ENCODE measurements at places on chromosomes 2 and 18.

DNA sequence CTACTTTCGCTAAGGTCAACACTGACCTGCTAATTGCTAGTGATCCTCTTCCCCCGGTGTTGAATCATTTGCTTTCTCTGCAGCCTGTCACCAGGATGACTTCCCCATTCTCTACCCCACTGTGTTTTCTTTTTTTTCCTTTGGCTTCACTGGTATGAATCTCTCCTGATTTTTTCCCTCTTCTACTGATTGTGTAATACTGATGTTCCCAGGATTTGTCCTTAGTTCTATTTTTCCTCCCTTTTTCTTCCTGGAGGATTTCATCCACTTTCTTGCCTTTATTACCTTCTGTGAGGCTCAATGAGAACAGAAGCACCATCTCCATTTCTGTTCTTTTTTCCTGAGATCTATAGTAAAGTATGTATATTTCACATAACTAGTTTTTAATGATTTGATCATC is 14.1 kb upstream of the MSH2 start:
- no peak for DNase-seq

- DNase-seq: no peak
Measured at GRCh38 chr18:34695310-34695709, 14.8 kb upstream of the DTNA start.

- no peak for DNase-seq
Measured at GRCh38 chr2:176317199-176317598, 48.0 kb downstream of the MTX2 start.

GRCh38 chr2:46564350-46564749 is 85.0 kb downstream of the TMEM247 start:
- DNase-seq: no peak

- DNase-seq: no peak
Measured at GRCh38 chr2:171807119-171807518, 86.9 kb downstream of the SLC25A12 start.

DNA sequence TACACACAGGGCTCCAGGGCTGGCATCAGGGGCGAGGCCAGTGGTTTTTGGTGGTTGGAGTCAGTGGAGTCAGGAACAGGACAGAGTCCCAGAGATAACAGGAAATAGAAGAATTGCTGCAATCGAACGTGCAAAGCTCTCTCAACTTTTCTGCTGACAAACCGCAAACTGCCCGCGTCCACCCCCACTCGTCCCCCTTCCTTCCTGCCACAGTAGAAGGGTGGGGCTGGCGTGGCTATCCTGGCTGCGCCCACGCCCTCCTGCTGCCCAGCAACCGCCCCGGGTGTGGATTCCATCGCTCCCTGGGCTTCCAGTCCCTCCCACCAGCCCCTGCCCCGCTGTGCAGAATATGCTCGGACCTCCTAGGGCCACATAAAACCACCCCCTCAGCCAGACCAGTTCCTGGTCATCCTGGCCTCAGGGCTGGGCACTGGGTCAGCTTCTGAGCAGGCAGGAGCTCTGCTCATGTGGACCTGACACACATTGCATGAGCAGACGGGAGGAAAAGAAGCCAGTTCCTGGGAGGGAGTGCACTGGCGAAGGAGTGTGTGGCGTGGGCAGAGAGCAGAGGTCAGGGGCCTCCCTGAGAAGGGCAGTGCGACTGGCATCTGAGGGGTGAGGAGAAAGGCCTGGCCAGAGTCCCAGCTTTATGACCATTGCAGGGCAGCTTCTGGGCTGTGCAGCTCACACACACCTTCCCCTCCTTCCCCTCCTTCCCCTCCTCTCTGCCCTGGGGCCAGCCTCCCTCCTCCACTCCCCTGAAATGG is 85.4 kb upstream of the ATG16L1 start:
- peak; percentile 47 for DNase-seq

DNA sequence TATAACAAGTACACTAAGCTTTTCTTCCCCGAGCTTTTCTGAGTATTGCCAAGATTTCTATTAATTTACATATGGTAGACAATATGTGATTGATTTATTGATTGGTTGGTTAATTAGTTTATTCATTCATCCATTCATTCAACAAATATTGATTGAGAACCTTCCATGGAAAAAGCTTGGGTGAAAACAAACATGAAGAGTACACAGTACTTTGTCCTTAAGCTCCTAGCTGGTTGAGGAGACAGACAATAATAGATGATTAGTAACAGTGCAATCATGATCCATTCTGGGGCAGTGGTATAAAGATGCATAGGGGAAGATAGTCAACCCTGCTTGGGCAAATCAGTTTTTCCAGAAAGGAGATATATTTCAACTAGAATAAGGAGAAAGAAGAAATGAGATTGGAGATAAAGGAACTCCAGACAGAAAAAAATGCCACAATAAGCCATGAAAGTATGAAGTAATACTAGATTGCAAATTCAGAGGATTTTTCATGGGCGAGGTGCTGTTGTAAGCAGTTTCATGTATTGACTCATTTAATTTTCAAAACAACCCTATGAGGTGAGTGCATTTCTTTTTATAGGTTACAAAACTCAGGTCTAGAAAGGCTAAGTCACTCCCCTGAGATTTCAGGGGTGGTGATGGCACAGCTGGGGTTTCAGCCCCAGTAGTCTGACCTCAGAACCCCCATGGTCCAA is 129.5 kb downstream of the RND3 start:
- DNase-seq: no peak

DNA sequence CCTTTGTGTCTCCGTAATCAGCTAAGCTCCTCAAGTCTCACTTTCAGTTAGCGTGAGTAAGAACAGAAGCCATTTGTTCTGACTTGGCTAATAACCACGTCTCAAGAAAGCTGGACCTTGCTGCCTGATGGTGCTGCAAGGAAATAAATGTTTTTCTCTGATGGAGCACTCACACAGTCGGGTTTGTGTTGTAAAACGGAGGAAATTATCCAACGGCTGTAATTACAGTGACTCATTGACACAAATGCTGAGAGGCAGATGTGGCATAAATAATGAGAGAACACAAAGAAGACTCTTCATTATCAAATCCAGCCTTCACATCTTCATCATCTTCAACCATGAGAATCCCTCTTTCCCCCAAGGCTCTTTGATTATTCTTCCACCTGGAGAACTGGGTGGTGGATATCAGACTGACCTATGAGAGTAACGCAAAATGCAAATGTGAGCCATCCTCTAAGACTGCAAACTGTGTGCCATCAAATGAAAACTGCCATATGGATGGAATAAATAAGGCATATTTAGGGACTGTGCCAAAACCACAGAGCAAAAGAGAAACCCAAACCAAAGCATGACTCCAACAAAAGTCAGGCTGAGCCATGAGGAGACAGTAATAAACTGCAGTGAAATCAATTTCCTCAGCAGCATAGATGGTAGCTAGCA is 252.6 kb downstream of the RND3 start:
- DNase-seq: no peak

GRCh38 chr2:153890576-153890975 is 18.9 kb downstream of the GALNT13 start:
- no peak for DNase-seq

GRCh38 chr2:117825437-117825836 is 10.9 kb downstream of the DDX18 start:
- no peak for DNase-seq
